ENCODE measurements at places on chromosomes 1 and 21.
A peak's percentile ranks its signal among the peaks of the same experiment; 100 is the strongest.

- no peak for DNase-seq
Measured at GRCh38 chr1:29583727-29584126, 347.4 kb downstream of the PTPRU start.

- no peak for DNase-seq
Measured at GRCh38 chr1:150302338-150302737, 8.7 kb downstream of the MRPS21 start.

GRCh38 chr1:155012026-155012546 is 9.5 kb downstream of the ZBTB7B start:
- no peak for DNase-seq

GRCh38 chr1:35030756-35031446 is 844 bp downstream of the ZMYM6 start:
- DNase-seq, result peak; percentile 29

DNA sequence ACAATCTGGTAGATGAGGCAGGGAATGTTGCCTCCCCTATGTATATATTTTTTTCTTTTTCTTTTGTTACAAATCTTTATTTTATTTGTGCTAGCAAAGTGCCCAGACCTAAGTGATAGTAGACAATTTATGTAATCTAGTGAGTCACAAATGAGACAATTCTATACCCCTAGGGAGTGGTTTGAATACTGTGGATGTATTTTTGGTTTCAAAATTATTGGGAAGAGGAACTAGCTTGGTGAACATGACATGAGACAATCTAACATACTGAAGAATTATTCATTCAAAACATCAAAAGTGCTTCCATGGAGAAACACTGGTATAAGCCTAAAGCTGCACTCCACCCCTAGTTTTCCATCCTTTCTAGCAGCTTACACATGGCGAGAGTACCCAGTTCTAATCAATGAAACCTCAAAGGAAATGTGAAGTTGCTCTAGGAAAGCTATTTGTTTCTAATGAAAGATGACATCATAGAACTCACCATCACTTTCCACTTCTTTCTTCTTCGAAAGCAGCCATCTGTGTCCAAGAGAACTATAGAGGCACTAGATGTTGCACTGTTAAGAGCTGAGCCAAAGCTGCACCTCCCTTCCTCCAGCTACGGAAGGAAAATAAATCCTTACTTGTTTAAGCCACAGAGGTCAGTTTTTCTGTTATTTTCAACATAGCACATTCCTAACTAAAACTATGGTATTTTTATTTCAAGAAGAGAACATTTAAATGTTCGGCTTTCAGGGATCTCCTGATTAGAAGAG is 764.6 kb downstream of the LTN1 start:
- no peak for DNase-seq

GRCh38 chr1:245463392-245464165 is 308.8 kb downstream of the KIF26B start:
- no peak for DNase-seq

GRCh38 chr1:215731699-215732098 is 164.6 kb downstream of the KCTD3 start:
- DNase-seq, result no peak

- DNase-seq, result no peak
Measured at GRCh38 chr1:219757890-219758289, 145.0 kb upstream of the ZC3H11B start.

- no peak for DNase-seq
Measured at GRCh38 chr1:153190373-153190772, 12.9 kb upstream of the LELP1 start.

GRCh38 chr1:161158316-161159010 is 837 bp upstream of the USP21 start:
- no peak for DNase-seq

GRCh38 chr1:46461809-46462448 is 27.7 kb upstream of the DMBX1 start:
- no peak for DNase-seq

DNA sequence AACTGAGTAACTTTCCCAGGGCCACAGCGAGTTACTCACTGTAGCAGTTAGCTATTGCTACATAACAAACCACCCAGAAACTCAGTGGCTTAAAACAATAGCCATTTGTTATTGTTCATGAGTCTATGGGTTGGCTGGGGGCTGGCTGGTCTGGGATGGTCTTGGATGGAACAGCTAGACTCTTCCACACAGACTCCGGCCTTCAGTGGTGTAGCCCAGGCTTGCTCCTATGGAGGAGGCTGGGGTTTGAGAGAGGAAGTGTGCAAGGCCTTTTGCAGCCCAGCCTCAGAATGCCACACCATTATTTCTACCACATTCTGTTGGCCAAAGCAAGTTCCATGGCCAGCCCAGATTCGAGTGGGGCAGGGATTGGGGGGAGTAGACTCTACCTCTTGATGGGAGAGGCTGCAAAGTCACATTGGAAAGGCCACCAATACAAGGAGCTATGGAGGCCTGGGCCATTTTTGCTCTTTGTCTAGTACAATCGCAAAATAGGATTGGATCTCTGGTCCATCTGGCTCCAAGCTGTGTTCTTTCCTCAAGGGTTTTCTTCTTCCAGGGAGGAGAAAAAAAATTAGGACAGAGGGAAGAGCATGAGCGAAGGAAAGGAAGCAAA is 37.5 kb upstream of the TTC22 start:
- no peak for DNase-seq

GRCh38 chr1:240663169-240663879 is 51.4 kb upstream of the GREM2 start:
- DNase-seq, result no peak

DNA sequence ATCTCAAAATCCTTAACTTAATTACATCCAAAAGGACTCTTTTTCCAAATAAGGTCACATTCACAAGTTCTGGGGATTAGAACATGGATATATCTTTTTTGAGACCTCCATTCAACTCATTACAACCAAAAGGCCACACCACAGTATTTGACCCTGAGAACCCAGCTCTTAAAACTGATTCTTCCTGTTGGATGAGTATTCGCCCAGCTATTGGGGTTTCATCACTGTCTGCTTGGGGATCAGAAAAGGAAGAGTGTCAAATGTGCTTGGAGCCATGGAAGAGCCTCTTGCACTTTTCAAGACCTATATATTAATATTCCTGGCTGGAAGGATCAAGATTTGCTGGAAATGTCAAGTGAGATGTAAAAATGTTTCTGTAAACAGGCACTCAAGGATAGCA is 5.4 kb upstream of the TINAGL1 start:
- no peak for DNase-seq

GRCh38 chr1:228098323-228098931 is 4.7 kb downstream of the C1orf35 start:
- no peak for DNase-seq

GRCh38 chr1:89200663-89201062 is 1.9 kb upstream of the GBP4 start:
- DNase-seq, result no peak

DNA sequence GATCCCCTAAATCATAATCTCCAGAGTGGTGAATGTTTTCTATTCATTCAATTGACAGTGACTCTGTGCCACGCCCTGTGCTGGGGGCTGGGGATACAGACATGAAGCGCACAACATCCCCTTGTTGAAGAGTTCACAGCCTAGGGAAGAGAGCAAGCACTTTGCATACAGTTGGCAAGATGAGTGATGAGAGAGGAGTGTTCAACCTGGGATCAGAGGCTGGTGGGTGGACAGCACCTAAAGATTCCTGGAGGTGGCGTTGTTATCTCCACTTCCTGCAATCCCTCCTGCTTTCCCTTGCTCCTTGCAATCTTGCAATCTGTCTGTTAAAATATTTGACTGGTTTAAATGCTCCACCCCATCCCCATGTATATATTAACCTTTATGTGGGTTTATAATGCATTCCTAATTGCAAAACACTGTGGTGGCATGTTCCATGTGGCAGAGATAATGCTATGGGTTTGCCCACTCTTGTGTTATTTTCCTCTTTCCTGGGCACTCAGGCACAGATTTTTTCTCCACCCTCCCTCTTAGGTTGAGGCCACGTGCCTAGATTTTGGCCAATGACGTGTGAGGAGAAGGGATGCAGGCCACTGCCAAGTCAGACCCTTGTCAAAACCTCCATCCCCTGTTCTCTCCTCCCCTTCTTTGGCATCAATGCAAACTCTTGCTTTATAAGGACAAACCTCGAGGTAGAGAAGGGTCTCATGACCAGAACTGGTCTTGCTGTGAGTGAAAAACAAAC is 36.2 kb upstream of the GADD45A start:
- no peak for DNase-seq

GRCh38 chr1:10867138-10867721 is 70.8 kb upstream of the CASZ1 start:
- DNase-seq, result no peak

GRCh38 chr1:33327587-33328325 is 6.9 kb upstream of the A3GALT2 start:
- DNase-seq, result no peak

DNA sequence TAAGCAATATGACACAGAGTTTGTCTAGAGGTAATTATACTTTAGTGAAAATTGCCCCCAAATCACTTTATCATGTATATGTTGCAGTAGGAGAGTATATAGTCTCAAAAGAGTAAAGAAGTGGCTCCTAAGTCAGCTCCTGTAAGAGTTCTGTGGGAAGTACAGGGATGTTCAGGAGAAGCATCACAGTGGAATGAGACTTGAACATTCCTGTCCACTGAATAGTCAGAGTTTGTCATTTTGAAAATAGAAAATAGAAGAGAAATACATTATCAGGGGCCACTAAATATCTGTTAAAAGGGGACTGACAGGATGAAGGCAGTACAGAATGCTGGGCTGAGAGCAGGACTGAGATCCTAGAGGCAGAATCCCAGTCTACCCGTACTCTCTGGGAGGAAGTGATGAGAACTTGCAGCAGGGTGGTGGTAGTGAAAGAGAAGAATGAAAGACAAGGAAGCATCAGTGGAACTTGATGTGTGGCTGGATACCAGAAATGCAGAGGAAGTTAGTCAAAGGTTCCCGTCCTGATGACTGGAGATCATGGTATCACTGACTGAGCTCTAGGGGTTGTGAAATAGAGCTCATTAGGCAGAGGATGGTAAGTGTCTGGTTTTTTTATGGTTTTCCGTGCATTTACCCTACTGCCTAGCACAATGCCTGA is 153.4 kb downstream of the FMN2 start:
- DNase-seq, result no peak

DNA sequence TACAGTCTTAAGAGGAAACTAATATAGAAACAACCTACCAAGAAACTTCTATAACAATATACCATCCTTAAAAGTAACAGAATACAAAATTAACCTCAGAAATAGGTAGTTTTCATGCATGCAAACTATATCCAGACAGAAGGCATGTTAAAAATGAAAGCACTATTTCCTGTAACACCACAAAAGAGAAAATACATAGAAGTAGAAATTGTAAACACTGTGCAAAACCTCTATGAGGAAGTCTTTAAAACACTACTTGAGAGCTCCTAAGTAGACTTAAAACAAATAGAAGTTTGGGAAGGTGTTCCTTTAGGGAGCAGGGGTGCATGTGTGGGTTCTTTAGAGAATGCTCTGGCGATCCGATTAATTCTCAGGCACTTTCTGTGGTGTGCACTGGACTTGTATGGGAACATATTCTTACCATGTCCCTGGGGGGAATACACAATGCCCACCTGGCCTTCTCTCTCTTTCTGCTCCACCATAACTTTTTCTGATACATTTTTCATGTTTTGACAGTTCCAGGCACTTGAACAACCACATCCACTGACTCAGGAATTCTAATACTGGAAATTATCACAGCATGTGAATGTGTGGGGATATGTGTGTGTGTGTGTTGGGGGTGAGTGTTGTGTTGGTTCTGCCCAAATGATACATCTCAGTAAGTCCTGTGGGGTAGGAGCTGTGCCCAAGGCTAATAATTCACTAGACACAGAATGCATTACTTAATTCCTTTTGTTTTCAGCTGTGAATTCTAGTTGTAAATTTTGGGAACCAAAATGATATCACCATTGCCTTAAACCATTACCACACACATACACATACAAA is 866.3 kb upstream of the B3GALT2 start:
- DNase-seq, result no peak

GRCh38 chr21:38148046-38148445 is 108.7 kb upstream of the KCNJ15 start:
- no peak for DNase-seq

Data from Kasumi-1 (cell line).